ENCODE measurements at places on chromosomes 11 and 22. TPM values are rescaled to one million over a fixed set of nuclear protein-coding genes. Genes with fewer than 3 reads are reported as not detected.

GRCh38 chr11:73653996-73654395, 7.6 kb downstream of the PLEKHB1 start:
- no peak overlapping the region for H3K27ac ChIP-seq
- peaks cover 2% of the 10 kb centered on the region for H3K27me3 ChIP-seq
- H3K4me1 ChIP-seq = peaks cover 13% of the 10 kb centered on the region
- DNase-seq = no peak

GRCh38 chr11:44911029-44911814, 39.5 kb downstream of the TP53I11 start:
- H3K27me3 ChIP-seq = peaks cover 4% of the 10 kb centered on the region
- peaks cover 10% of the 10 kb centered on the region for H3K4me1 ChIP-seq
- no peak overlapping the region for H3K4me3 ChIP-seq
- no peak overlapping the region for H3K27ac ChIP-seq
- peaks cover 13% of the 10 kb centered on the region for H3K36me3 ChIP-seq

GRCh38 chr11:46050003-46050461, 71.2 kb downstream of the PHF21A start:
- H3K36me3 ChIP-seq = no peaks in the 10 kb centered on the region
- peaks cover 20% of the 10 kb centered on the region for H3K4me1 ChIP-seq
- no peak overlapping the region for H3K4me3 ChIP-seq
- peak; percentile 74 for DNase-seq

- no peak for DNase-seq
- H3K36me3 ChIP-seq = peaks cover 78% of the 10 kb centered on the region
- no peaks in the 10 kb centered on the region for H3K27me3 ChIP-seq
- no peak overlapping the region for H3K27ac ChIP-seq
- H3K4me1 ChIP-seq = peaks cover 3% of the 10 kb centered on the region
These were observed 44.0 kb downstream of the HIRA start for GRCh38 chr22:19387575-19387974.

DNA sequence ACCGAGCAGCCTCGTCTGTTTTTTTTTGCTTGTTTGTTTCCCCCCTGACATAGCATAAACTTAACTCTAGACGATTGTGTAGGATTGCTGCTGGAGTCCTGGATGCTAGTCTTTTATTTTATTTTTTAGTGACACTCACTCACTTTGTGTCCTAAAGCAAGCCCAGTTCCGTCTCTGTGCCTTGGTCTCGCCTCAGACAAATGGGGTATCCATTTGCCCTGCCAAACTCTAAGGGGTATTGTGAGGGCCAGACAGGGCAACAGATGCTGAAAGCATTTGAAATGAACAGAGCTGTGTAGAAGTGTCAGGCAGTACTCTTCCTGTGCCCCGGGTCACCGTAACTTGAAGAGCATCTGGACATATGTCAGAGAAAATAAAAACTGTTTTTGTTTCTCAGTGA, 34.8 kb upstream of the DKK3 start:
- no peaks in the 10 kb centered on the region for H3K36me3 ChIP-seq
- DNase-seq = no peak
- H3K4me1 ChIP-seq = peaks cover 10% of the 10 kb centered on the region
- H3K27me3 ChIP-seq = no peaks in the 10 kb centered on the region

GRCh38 chr22:48886604-48887393, 940.9 kb downstream of the BRD1 start:
- no peak for DNase-seq
- H3K36me3 ChIP-seq = no peaks in the 10 kb centered on the region
- no peak overlapping the region for H3K4me3 ChIP-seq
- H3K4me1 ChIP-seq = no peaks in the 10 kb centered on the region
- no peak overlapping the region for H3K27ac ChIP-seq
- H3K27me3 ChIP-seq = no peaks in the 10 kb centered on the region

- H3K36me3 ChIP-seq = peaks cover 13% of the 10 kb centered on the region
- no peak for DNase-seq
- H3K27me3 ChIP-seq = no peaks in the 10 kb centered on the region
- H3K4me1 ChIP-seq = no peaks in the 10 kb centered on the region
These were observed 16.0 kb downstream of the MRE11 start for GRCh38 chr11:94477624-94478023.

DNA sequence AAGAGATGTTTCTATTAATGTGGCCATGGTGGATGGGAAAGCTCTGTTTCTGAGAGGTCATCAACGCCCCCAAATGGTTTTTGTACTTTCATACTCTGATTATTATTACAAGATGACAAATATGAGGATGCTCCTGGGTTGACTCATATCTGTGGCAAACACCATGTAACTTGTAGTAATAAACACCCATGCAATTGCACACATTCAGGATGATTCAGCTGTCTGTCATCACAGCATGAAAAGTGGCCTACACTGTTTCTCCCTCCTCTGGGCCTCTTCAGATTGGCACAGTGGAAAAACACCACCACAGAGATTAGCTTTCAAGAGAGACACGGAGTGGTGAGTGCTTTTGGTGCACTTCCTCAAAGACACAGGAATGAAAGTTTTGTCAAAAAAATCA, 85.4 kb downstream of the MTNR1B start:
- no peaks in the 10 kb centered on the region for H3K27me3 ChIP-seq
- no peak for DNase-seq
- H3K27ac ChIP-seq = no peak overlapping the region
- H3K4me1 ChIP-seq = no peaks in the 10 kb centered on the region
- no peak overlapping the region for H3K4me3 ChIP-seq

- no peaks in the 10 kb centered on the region for H3K27me3 ChIP-seq
- no peaks in the 10 kb centered on the region for H3K36me3 ChIP-seq
- DNase-seq = peak; percentile 78
- H3K4me3 ChIP-seq = no peak overlapping the region
These were observed 33.0 kb upstream of the RIC3 start for GRCh38 chr11:8201644-8202365.

- H3K36me3 ChIP-seq = no peaks in the 10 kb centered on the region
- no peak overlapping the region for H3K27ac ChIP-seq
- no peak for DNase-seq
- H3K4me1 ChIP-seq = peaks cover 22% of the 10 kb centered on the region
These were observed 4.0 kb upstream of the L3MBTL2 start for GRCh38 chr22:41201141-41201540.

GRCh38 chr22:21728270-21728669, 7.3 kb downstream of the YPEL1 start:
- no peak overlapping the region for H3K4me3 ChIP-seq
- peaks cover 7% of the 10 kb centered on the region for H3K4me1 ChIP-seq
- H3K27ac ChIP-seq = no peak overlapping the region
- no peaks in the 10 kb centered on the region for H3K27me3 ChIP-seq
- DNase-seq = no peak

- DNase-seq = peak; percentile 94
- peaks cover 31% of the 10 kb centered on the region for H3K4me1 ChIP-seq
- peak overlapping the region; percentile 59 for H3K4me3 ChIP-seq
- peaks cover 16% of the 10 kb centered on the region for H3K27me3 ChIP-seq
- H3K27ac ChIP-seq = peak overlapping the region; percentile 69
- H3K36me3 ChIP-seq = no peaks in the 10 kb centered on the region
These were observed 519 bp upstream of the ART5 start for GRCh38 chr11:3642071-3642951.

- DNase-seq = no peak
- no peaks in the 10 kb centered on the region for H3K36me3 ChIP-seq
- H3K27me3 ChIP-seq = no peaks in the 10 kb centered on the region
- H3K4me3 ChIP-seq = no peak overlapping the region
These were observed 171.8 kb downstream of the SOX6 start for GRCh38 chr11:16184588-16184987.

DNA sequence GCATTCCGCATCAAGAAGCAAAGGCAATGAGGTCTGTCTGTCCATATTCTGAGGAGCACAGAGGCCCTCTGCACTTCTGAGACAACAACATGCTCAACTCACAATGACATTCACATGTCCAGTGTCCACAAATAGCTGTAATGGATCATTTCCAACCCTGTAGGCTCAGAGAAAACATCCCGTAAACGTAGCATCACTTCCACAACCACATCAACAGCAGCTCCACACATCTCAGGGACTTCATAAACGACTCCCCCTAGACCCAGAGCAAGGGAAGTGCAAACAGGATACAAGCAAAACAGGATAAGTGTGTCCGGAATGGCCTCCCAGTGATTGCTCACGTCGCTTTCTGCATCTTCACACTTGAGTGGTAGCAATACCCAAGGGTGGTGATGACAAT, 100.2 kb downstream of the SYN3 start:
- H3K4me3 ChIP-seq = no peak overlapping the region
- peak; percentile 86 for DNase-seq
- H3K27me3 ChIP-seq = no peaks in the 10 kb centered on the region
- peak overlapping the region; percentile 87 for H3K27ac ChIP-seq

SYT9 gene
- total RNA-seq = 0.35 TPM

PIWIL4 gene
- 3.0 TPM for total RNA-seq

CNTF gene
- total RNA-seq = 0.89 TPM

SCO2 gene
- total RNA-seq = 0.40 TPM
